ENCODE measurements at places on chromosomes 16 and 17.

GRCh38 chr17:80761110-80761871, 216.7 kb downstream of the RPTOR start:
- DNase-seq: no peak

DNA sequence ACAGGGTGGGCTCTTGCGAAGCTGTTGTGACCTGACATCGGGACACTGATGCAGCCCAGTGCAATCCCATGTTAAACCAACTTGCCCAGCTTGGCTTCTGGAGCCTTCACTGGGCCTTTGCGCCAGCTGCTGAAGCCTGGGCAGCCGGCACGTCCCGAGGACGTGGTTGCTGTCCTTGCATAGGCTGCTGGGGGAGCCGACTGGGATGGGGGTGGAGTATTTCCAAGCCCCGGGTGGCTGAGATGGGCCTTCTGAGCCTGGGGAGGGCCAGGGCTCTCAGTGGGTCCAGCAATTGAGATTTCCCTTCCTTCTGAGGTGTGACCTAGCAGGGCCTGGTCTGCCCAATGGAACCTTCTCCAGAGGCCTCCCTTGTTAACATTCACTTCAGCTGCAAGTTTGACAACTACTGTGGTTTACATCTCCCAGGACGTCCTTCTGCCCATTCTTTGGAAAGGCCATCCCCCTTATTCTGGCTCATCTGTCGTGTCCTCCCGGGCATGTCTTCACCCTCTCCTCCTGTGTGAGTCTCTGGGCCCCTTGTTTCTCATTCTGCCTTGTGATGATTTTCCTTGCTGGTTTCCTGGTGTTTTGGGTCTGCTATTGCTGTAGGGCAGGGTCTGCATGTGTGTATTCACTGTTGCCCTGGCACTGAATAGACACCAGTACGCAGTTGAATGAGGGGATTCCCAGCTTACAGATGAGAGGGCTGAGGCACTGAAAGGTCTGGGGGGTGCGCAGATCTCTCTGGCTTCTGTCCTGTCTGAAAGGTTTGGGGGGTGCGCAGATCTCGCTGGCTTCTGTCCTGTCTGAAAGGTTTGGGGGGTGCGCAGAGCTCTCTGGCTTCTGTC, 34.4 kb downstream of the HAPSTR1 start:
- no peak for DNase-seq

DNA sequence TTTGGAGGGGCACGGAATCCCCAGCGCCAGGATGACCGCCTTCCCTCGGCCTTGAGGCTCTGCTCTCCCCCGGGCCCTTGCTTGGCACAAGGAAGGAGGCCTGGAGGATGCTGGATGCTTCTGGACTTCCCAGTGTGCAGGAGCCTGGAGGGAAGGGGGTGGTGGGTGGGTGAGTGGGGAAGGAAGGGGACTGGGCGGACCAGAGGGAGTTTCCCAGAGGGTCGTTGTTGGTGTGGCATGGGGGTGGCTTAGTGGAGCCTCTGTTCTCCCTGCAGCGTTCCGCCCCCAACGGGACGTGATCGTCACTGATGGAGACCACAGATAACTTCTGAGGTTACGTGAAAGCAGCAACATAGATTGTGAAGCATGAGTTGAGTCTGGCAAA, 140.0 kb downstream of the IRF8 start:
- DNase-seq: no peak

- no peak for DNase-seq
Observed at GRCh38 chr17:31715446-31715845, 143.6 kb downstream of the COPRS start.

GRCh38 chr17:29571883-29572681, 3.6 kb downstream of the TP53I13 start:
- no peak for DNase-seq

GRCh38 chr16:58034128-58034685, 8.7 kb downstream of the MMP15 start:
- no peak for DNase-seq

GRCh38 chr17:5198472-5198871, 6.8 kb upstream of the ZNF594 start:
- DNase-seq: no peak

DNA sequence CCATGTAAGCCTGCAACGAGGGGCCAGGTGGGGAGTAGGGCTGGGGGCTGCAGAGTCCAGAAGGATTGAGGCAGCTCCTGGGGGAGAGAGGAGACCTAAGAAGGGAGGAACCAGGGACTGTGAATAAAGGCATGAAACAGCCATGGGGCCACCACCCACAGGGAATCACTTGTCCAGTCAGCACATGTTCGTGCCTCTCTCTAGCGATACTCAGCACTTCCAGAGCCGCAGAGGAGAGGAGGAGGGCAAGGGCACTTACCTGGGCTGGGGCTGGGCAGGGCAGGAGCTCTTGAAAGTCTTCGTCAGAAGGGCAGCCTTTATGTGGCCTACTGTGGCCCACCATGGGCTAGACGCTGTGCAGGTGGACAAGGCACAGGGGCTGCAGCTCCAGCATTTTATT, 24.2 kb downstream of the CACNA1G start:
- DNase-seq: no peak
